ENCODE measurements at places on chromosomes 13 and 19.

DNA sequence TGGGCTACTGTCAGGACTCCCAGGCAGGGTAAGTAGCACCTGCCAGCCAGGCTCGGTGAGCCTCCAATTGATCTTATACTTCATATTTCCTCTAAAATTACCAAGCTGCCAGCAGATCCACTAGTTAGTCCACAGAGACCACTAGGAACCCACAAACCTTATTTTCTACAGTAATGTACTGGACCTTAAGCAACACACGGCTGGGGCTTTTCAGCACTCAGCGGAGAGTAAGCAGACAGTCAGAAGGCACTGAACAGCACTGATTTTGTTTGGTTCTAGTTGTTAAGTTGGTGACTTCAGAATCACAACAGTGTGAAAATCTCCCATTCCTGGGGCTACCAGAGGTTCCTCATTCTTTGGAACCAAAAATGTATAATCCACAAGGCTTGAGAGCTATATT lies 56.1 kb downstream of the MRPL57 start:
- H3K4me3 ChIP-seq, result no peak overlapping the region
- no peak for DNase-seq
- no peaks in the 10 kb centered on the region for H3K4me1 ChIP-seq
- no peak overlapping the region for H3K27ac ChIP-seq

DNA sequence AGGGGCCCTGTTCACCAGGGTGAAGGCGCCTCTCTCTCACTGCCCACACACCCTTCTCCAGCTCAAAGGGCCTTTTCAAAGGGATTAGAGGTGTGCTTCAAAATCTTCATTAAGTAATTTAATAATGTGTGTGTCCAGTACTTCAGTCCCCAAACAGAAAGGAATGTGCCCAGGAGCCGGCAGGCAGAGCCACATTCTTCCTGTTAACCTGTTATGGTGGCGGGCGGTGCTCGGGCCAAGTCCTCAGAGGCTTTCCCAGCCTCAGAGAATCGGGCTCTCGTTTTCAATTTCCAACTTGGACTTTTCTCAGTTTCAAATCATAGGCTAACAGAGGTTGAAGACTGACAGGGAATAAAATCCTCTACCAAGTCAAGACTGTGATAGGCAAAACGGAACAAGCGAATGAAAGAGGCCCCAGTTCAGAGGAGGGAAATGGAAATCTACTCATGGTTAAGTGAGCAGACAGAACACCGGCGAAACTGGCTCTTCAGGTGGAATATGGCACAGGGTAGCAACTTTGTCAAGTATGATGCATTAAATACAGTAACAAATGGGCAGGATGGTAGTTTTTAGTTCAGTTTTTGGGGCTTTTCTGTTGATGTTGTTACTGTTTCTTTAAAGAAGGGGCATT lies 68.6 kb downstream of the FOXO1 start:
- H3K27ac ChIP-seq, result peak overlapping the region; percentile 24
- no peak overlapping the region for H3K4me3 ChIP-seq
- no peaks in the 10 kb centered on the region for H3K27me3 ChIP-seq
- no peak for DNase-seq

DNA sequence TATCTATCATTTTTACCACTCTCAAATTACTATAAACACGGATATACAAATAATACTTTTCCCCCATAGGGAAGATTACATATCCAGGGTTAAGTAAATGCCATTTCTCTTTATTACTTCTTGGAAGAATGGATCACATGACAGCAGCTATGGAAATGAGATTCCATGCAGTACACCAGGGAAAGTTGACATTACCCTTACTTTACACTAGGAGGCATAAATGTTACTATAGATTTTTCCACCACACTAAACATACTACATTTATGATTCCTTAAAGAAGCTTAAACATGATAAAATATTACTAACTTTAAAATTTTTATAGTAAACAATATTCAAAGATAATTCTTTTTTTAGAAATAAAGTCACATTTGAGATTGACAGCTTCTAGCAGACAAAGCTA lies 611.4 kb downstream of the PCDH9 start:
- no peak for DNase-seq
- H3K27me3 ChIP-seq, result no peaks in the 10 kb centered on the region
- no peaks in the 10 kb centered on the region for H3K4me1 ChIP-seq
- no peaks in the 10 kb centered on the region for H3K36me3 ChIP-seq

DNA sequence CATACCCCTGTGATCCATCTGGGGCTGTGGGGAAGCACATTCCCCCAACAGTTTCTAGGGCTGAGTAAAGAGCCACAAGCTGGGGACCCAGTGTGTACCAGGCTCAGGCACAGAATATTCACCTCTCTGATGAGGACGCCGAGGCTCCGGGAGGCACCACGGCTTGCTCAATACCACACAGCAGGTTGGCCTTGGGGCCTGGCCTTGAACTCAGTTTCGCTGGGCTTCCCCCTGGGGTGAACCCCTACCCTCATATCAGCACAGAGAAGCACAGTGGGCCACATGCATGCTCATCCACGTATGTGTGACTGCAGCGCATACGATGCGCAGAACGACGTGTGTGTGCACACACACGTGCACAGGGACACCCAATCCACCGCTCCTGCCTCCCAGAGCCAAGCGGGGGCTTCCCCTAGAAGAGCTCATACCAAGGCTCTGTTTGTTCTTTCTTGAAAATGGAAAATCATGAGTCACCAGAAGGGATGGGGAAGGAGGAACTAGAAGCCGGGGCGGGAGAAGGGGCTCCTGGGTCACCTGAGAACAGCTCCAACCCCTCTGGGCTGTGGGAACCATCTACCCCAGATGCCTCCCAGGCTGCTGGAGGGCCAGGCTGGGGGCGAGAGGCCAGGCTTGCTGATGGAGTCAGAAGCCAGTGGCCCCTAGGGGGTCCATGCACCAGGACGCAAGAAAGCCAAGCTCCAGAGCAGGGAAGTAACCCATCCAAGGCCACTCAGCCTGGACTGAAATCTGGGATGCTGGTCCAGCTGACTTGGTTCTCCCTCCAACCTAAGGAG lies 4.9 kb upstream of the PDE4C start:
- H3K36me3 ChIP-seq, result no peaks in the 10 kb centered on the region
- H3K27ac ChIP-seq, result no peak overlapping the region
- no peaks in the 10 kb centered on the region for H3K27me3 ChIP-seq
- no peak for DNase-seq
- no peak overlapping the region for H3K4me3 ChIP-seq

Measured in right atrium auricular region (tissue), 2 donors.